Renal cortex interstitium (tissue), 15 donors: ENCODE measurements at places on chromosomes 11 and 22. TPM values are rescaled to one million over a fixed set of nuclear protein-coding genes. Genes with fewer than 3 reads are reported as not detected.

DNA sequence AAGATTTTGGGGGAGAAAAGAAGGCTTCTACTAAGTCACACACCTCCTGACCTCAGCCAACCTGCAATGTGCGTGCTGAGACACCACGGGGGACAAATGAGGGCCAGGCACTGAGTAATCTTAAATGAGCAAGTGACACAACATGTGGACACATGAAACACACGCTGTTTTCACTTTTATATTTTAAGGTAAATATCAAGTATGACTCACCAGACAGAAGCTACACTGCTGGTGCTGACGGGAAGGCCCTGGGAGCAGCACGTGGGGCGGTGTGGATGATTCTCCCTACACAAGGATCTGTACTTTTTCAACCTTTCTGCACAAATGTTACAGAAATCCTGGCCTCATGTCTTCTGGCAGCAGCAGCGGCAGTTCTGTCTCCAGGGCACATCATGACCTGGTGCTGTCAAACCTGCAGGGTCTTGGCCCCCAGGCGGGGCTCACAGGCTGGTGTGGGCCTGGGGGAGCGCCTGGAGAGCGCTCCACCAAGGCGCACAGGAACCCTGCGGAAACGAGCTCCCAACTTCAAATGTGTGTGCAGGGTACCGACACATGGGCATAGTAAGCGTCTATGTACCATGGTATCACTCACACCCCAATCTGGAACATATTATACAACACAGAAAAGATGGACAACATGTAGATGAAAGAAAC lies 61.7 kb downstream of the DGCR2 start:
- no peak for DNase-seq

- no peak for DNase-seq
These were observed 82.9 kb downstream of the KIRREL3 start for GRCh38 chr11:126917531-126918204.

DNA sequence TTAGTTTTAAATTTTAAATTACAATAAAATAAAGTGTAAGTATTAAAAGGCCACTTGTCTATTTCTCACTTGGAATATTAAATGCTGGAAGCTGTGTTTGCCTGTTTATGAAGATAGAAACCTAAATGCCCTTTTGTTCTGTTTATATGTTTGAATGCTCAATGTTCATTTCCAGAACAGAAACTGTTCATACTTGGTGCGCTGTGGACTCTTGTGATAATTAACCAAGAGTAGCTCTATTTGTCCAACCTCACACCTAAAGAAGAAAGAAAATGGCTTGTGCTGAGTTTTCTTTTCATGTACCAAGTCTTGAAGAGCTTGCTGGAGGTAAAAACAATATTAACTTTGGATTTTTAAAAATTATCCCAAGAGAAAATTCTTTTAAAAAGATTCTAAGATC lies 5.7 kb downstream of the C11orf54 start:
- DNase-seq: no peak

GRCh38 chr11:12417691-12418611 lies 40.6 kb downstream of the PARVA start:
- no peak for DNase-seq

DNA sequence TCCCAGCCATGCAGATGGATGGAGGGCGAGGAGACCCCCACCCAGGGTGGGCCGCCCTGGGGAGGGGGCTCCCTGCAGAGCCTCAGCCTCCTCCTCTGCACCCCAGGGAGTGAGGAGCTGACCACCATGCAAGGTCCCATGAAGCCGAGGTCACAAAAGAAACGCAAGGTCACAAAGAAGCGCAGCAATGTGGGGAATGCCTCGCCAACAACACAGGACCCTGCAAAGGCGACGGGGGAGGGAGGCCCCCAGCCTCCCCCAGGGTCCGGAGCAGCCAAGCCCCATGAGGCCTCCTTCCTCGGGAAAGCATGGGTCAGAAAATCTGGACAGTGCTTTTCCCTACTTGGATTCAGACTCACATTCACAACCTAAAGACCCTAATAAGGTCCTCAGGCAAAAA lies 191.5 kb downstream of the BRD1 start:
- DNase-seq: no peak

DNA sequence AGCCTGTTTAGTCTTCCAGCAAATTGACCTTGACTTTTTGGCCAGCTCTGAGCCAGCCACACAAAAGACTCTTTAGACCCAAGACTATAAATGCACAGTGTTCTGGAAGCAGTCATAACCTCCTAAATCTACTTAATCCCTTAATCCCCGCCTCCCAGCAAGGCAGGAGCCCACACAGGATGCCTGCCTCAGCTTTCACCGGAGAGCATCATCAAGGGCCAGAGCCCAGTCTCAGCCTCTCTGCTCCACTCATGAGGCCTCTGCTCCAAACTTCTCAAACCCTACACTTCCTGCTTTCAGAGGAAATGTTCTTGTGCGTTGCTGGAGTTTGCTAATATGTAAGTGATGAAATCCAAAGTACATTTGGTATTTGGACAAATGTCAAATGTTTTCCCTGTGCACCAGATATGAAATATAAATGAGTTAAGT lies 57.9 kb upstream of the FSHB start:
- DNase-seq: no peak

DNA sequence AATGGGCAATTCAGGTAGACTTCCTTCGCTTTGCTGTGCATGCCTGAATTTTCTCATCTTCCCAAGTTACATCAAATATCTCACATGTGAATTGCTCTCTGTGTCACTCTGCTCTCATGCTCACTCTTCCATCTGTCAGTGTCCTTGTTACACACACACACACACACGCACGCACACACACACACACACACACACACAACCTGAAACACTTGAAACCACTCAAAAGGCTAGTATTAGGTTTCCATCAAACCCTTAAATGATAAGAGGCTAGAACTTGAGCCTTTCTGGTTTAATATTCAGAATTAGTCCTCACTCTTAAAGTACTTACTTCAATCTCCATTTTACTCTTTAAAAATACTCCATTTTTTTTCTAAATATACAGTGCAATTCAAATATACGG lies 282.4 kb downstream of the C11orf87 start:
- DNase-seq: no peak

GRCh38 chr11:36615826-36616225 lies 17.8 kb upstream of the RAG2 start:
- DNase-seq: no peak

The DGCR6 gene
- polyA plus RNA-seq: 14.0 TPM
